ENCODE measurements at places on chromosomes 7 and 10.

DNA sequence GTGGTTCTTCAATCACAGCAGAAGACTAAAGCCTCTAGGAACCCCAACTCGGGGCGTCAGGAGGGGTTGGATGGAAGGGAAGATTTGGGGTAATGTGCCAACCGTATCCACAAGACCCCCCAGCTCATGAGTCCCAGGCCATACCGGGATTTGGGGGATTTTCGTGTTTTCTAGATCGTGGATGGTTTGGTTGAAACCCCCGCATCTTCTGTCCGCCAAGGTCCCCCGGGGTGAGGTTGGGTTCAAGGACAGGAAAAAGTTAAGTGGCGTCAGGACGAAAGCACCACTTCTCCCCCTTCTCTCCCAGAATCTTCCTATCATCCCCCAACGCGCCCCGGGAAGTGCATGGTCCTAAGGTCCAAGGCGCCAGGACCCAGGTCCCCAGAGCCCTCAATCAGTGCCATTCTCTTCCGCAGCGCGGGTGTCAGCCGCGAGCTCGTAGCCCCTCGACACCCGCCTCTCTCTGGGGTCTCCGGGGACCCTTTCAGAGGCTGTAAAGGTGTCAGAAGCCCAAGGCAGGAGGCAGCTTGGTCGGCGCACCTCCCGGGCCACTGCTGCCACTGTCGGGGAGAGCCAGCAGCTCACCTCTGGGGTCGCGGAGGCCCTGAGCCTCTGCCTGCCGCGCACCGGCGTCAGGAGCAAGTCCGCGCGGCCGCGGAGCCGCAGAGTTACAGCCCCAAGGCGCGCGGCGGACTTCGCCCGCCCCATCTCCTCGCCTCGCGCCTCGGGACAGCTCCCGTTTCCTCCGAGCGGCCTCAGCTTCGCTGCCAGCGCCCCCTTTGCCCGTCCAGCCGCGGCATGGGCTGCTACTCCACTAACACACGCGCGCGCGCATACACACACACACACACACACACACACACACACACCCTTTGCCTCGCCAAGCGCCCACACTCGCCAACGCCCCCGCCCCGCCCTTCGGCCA lies 1.5 kb downstream of the MKX start:
- DNase-seq, result no peak

- DNase-seq, result no peak
Measured at GRCh38 chr7:79340212-79340611, 113.3 kb downstream of the MAGI2 start.

DNA sequence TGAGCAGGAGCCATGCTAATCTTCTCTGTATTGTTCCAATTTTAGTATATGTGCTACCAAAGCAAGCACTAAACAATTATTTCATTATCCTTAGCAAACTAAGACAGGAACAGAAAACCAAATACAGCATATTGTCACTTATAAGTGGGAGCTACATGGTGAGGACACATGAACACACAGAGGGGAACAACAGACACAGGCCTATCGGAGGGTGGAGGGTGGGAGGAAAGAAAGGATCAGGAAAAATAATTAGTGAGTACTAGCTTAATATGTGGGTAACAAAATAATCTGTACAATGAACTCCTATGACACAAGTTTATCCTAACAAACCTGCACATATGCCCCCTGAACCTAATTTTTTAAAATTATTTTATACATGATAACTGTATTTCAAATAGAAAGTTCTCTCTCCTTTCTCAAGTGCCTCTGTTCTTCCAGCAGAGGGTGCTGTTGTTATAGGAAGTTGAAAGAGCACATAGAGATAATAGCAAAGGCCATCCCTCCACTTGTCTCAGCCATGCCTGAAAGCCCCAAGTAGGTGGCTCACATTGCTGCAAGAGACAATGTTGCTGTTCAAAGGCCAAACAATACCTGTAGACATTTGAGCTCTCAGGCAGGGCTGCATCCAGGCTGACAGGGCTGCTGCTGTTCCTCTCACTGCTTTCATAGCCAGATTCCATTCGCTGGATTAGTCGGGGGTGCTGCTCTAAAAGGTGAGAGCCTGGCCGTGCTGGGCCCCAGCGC lies 33.4 kb upstream of the PPP3CB start:
- peak; percentile 82 for DNase-seq

DNA sequence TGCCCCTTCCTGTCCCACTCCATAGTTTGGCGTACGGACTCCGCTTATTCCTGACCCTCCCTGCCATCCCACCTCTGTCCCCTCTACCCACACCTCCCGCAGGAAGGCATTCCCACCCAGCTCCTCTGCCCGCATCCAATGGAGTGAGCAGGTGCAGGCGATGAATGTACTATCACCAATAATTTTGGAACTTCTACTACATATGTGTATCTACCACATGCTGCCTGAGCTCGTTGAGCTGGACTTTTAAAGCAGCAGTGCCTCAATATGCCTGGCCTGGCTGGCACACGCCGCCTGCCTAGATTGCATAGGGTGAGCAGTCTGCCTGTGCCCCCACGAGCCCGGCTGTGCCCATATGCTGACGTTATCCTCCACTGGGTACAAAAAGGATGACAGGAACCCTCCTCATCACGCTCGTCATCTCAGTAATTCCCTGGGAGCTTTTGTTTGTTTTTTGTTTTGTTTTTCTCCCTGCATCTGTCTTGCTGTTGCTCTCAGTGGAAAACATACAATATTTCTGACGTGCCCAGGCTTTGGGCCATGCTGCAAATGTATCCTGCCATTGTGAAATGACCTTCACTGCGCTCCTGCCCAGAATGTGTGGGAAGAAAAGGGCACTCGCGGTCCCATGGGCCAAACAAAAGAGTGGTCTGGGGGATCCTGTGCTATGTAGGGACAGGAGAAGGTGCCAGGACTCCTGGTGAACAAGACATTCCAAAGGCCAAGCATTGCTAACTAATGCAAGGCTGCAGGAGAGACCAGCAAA lies 302.8 kb downstream of the PTPRN2 start:
- no peak for DNase-seq

- no peak for DNase-seq
Measured at GRCh38 chr10:87605628-87606251, 53.9 kb upstream of the PAPSS2 start.

DNA sequence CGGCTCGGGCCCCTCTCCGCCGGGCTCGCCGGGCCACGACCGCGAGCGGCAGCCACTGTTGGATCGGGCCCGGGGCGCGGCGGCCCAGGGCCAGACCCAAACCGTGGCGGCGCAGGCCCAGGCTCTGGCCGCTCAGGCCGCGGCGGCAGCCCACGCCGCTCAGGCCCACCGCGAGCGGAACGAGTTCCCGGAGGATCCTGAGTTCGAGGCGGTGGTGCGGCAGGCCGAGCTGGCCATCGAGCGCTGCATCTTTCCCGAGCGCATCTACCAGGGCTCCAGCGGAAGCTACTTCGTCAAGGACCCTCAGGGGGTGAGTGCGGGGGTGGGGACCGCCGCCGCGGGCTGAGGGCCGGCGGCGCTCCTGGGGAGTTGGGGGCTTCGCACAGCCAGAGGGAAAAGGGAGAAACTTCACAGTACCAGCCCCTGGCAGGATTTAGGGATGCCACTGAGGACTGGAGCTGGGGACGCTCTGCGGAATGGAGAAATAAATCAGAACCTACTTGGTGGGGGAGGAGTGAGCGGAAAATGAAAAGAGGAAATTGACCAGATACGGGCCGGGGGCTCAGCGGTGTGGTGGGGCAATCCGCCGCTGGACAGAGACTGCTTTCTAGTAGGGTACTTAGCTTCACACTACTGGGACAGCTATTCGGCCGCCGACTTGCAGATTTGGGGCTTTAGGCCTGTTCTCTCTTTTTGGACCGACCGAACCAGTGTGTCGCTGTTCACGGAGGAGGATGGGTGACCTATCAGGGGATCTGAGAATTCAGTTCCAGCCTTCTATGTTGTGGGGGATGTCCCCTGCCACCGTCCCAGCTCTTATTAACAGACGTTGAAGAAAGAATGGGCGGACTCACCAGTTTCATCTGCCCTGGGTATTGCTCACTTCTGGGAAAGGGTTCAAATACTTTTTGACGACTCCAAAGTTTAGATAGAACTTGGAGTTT lies 669 bp downstream of the PI4K2A start:
- peak; percentile 29 for DNase-seq

GRCh38 chr10:92938841-92939240 lies 90.5 kb downstream of the EXOC6 start:
- peak; percentile 2 for DNase-seq

DNA sequence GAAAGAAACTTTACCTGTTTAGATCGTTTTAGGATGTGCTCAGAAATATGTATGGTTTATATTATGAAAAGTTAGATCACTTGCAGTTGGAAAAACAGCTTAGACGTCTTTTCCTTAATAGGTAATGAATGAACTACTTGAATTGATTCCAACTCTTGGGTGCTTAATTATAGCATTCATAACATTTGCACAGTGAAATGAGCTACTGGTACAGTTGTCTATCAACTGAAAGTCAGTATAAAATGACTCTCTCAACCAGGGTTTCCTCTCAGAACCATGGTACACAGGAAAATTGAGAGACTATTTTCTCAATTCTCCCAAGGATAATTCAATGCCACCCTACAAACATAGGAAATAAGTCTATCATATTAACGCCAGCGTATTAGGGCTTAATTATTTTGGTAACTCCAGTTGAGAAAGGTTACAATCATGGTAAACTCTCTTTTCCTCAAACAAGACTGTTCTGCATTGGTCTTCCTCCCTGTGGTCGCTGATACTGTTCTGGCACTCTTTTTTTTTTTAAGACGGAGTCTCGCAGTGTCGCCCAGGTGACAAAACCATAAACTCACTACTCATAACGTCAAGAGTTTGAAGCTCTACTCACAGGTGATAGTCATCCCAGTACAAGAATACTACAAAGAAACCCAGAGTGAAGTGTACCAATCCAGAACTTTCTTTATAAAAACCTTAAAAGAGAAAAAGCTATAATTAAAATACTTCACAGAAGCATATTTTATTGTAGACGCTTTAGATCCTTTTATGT lies 2.0 kb downstream of the ANLN start:
- DNase-seq, result peak; percentile 32

GRCh38 chr10:14478604-14479003 lies 147.9 kb upstream of the FRMD4A start:
- DNase-seq, result peak; percentile 14

DNA sequence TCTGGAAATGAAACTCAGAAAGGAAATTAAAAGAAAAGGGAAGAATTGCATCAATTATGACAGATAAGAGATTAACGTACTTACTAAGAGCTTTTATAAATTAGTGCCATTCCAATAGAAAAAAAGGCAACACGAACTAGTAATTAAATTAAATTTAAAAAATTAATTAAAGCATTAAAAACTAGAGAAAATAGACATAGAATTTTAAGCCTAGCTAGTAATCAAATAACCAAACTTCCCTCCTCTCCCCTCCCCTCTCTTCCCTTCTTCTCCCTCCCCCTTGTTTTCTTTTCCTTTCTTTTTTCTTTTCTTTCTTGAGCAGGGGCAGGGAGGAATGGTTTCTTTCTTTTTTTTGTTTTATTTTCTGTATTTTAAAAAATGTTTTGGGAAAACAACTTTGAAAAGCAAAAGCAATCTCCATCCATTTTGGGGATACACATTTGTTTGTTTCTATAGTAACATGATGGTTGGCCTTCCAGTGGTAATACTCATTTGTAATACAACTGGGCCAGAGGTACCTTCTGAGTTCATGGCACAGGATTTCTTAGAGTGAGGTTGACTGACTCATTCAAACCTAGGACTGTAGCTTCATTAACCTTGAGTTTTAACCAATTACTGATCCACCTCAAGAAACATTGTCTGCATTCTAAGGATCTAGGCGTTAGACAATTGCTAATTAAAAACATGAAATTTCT lies 132.6 kb downstream of the ST7 start:
- no peak for DNase-seq

DNA sequence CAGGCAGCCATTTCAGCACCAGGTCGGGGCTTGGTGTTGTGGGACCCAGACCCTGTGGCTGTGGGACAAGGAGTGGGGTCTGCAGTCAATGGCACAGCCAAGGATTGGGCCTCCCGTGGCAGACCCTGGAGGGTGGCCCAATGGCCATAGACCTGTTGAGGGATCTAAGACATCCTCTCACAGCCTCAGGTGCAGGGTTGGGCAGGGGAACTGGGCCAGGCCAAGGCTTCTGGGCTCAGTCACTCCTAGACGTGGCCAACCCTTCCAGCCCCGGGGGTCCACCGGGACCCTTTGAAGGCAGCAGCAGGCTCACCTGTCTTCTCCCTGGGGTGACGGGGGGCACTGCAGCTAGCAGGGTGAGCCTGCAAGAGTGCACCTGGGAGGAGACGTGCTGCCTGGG lies 45.7 kb upstream of the DPYSL4 start:
- DNase-seq, result no peak

DNA sequence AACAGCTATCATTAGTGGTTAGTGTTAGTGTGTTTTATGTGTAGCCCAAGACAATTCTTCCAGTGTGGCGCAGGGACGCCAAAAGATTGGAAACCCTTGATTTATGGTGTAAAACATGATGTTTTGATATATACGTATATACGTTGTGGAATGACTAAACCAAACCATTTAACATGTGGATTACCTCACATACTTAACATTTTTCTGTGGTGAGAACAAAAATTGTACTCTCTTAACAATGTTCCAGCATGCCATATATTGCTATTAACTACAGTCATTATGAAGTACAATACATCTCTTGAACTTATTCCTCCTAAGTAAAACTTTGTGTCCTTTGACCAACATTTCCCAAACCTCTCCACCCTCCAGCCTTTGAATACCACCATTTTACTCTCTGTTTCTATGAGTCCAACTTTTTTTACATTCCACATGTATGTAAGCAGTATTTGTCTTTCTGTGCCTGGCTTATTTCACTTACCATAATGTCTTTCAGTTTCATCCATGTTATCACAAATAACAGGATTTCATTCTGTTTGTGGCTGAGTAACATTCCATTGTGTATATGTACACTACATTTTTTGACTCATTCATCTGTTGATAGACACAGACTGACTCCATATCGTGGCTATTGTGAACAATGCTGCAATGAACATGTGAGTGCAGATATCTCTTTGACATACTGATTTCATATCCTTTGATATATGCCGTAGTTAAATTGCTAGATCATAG lies 42.2 kb upstream of the MAGI2 start:
- no peak for DNase-seq

- no peak for DNase-seq
Measured at GRCh38 chr7:54429111-54429510, 113.1 kb upstream of the VSTM2A start.

- DNase-seq, result no peak
Measured at GRCh38 chr10:26952094-26952493, 91.3 kb upstream of the ABI1 start.

GRCh38 chr10:17348501-17349349 lies 105.7 kb downstream of the ST8SIA6 start:
- DNase-seq, result no peak

- DNase-seq, result no peak
Measured at GRCh38 chr7:144836545-144836842, 641 bp upstream of the TPK1 start.

- no peak for DNase-seq
Measured at GRCh38 chr7:105512926-105513526, 9.0 kb downstream of the PUS7 start.

GRCh38 chr7:2807460-2807844 lies 36.7 kb downstream of the GNA12 start:
- DNase-seq, result no peak

DNA sequence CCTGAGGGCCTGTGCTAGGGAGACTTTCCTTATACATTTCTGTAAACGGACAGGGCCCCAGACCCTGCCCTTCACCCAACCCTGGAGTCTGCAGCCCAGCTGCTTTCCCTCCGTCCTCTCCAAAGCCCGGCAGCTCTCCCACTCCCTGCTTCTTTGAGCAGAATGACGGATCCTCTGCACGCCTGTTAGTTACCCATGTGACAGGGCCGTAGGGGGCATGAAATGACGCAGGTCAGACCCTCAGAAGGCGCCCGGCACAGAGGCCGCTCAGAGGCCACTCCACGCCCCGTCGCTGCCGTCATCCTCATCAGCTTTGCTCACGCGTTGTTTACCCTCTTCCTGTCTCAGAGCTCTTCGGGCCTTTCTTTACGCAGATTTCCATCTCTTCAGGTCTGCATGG lies 60.2 kb upstream of the MKRN1 start:
- DNase-seq, result no peak

All from CD4-positive, alpha-beta T cell treated with Interleukin-17A for 1 hour (primary cell).